Stimulated activated CD4-positive, alpha-beta T cell treated with anti-CD3 and anti-CD28 coated beads, Interleukin-15, amount 100 ng/mL, for 24 hours (primary cell): ENCODE measurements at places on chromosomes 11 and 22.

DNA sequence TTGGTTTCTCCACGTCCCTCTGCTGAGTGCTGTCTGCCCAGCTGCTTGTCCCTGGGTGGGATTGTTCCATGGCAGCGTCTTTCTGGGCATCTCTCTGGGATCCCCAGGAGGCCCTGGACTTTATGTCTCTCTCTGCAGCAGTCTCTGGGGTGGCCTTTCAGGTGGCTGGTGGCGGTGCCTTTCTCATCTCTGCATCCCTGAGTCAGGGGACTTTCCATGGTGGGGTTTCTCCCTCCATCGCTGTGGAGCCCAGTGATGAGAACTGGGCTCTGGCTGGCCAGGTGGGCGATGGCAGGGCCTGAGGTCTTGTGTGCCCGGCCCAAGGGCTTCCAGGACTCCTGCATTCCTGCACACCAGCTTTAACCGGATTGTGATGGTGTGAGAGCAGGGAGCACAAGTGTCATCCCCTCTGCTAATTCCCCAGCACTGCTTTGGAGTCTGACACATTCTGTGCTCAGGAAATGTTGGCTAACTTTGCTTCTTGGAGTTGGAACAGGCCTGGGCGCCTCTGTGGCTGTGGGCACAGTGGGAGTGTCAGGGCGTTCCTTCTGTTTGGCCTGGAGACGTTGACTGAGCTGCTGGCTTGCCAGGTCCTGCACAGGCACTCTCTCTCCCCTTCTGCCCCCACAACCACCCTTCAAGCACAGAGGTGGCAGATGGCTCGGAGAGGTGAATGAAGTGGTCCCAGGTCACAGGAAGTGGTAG, 27.9 kb downstream of the FAM83F start:
- no peak for DNase-seq

- peak; percentile 2 for DNase-seq
Measured at GRCh38 chr11:111097191-111097590, 148.3 kb upstream of the POU2AF2 start.

DNA sequence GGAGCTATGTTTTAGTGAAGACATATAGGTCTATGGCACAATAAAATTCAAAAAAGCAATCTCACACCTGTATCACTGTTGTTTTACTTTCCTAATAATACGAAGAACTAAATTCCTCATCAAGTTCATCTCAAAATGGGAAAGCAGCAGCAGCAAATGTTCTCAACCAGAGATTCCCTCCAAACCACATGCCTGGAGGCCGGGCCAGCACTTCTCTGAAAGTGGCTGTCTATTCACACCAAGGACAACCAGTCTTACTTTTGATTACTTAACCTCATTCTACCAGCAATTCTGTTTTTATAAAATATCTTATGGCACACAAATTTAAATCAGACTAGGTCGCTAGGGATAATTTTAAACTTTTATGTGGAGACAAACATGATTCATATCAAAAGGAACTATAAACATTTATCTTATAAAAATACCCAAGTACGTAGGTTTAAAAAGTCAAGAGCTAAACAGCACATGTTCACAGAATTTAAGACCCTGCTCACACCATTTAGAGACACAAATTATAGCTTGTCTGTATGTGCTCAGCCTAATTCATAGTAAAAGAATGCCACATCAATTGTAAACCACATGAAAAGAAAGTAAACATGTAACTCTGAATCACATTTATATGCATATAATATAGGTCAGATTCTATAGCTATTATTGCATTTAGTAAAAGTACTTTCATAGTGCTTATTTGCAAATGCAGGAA, 46.1 kb downstream of the RRAS2 start:
- no peak for DNase-seq

- DNase-seq = no peak
Measured at GRCh38 chr22:23261900-23262450, 81.7 kb downstream of the BCR start.

GRCh38 chr22:37557321-37558001, 2.8 kb upstream of the CDC42EP1 start:
- no peak for DNase-seq

DNA sequence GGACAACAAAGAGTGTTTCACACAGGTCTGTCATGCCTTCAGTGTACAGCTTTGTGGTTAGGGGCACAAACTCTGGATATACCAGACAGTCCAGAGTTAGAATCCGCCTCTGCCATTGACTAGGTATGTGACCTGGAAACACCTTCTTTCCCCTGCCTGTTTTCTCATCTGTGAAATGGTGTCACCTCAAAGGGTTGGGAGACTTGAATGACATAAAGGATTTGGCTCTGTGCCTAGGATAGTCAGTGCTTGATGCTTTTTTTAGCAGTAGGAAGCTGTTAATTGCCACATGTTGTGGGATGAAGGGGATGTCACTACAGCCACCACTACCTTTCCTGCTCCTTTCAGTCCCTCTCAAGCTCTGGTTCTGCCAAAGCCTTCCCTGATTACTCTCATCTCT, 17.4 kb upstream of the LRRC55 start:
- no peak for DNase-seq

- no peak for DNase-seq
Measured at GRCh38 chr11:19892387-19892786, 179.8 kb downstream of the NAV2 start.

GRCh38 chr11:73983741-73984538, 1.3 kb upstream of the UCP2 start:
- DNase-seq = no peak

DNA sequence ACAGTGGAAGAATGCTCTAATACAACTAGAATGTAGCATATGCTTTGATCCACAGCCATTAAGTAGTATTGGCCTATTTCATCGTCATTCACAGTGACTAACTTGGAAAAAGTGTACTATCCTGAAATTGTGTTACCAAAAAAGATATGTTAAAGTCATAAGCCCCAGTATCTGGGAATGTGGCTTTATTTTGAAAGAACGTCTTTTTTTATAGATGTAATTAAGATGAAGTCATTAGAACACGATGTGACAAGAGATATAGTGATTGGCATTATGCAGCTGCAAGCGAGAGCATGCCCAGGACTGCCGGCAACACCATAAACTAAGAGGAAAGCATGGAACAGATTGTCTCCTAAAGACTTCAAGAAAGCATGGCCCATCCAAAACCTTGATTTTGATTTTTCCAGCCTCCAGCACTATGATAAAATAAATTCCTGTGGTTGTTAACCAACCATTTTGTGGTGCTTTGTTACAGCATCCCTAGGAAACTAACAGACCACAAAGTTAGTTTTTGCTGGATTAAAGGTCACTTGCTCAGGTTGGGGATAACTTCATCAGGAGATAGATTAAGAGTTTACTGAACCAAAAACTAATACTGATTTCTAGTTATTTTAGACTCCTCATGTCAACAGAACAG, 870.6 kb upstream of the LRRC4C start:
- no peak for DNase-seq

- DNase-seq = no peak
Measured at GRCh38 chr11:2388431-2389376, 11.6 kb downstream of the CD81 start.

DNA sequence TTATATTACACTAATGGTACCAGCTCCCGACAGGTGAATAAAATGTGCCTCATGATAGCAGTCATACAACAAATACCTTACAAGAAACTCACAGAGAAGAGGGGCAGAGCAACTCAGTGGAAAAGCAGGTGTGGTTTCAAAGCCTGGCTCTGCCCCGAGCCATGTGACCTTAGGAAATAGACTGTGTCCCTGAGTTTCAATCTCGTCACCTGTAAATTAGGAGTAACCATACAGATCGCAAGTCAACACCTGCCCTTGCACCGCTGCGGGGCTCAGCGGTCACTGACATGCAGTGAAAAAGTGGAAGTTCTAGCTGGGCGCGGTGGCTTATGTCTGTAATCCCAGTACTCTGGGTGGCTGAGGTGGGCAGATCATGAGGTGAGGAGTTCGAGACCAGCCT, 11.9 kb upstream of the MRTFA start:
- DNase-seq = no peak

DNA sequence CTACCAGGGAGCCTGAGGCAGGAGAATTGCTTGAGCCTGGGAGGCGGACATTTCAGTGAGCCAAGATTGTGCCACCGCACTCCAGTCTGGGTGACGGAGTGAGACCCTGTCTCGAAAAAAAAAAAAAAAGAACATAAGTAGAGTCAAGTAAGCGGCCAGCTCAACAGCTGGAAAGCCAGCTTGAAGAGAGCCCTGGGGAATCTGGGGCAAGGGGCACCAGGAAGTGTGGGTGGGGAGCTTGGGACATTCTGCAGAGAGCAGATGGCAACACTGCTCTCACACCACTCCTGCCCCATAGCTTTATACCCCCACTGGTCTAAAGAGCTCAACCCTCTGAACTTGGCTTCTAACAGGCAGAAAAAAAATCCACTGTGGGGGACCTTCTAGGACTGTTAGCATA, 505.6 kb downstream of the BUD13 start:
- no peak for DNase-seq

GRCh38 chr11:132310390-132311375, 940.3 kb downstream of the NTM start:
- DNase-seq = no peak
